ENCODE measurements at places on chromosomes 13 and 19.
A peak's percentile ranks its signal among the peaks of the same experiment; 100 is the strongest.

- peak; percentile 66 for DNase-seq
Measured at GRCh38 chr19:45508861-45509691, 1.8 kb downstream of the VASP start.

GRCh38 chr13:73231471-73231870, 172.7 kb downstream of the KLF5 start:
- DNase-seq = no peak

GRCh38 chr19:35528218-35529038, at the start of gene SBSN:
SBSN (minus strand) TSS chr19:35528311; CDS start chr19:35528281, 30 bp downstream.
- DNase-seq = peak; percentile 84

DNA sequence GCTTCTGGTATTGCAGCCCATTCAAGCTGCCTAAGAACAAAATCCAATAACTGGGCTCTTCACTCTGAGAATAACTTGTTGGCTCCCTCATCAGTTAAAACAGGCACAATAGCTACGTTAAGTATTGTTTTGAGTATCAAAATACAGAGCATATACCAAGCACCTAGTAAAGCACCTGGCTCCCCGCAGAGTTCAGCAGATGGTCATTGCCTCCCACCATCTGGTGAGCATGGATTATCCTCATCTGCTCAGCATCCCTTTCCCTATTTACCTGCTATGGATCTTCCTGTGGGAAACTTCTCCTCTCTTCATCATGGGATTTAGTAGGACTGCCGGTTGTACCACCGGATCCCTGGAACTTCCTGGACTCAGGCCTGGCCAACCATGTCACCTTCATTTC, 199.2 kb upstream of the MAB21L1 start:
- DNase-seq = no peak

DNA sequence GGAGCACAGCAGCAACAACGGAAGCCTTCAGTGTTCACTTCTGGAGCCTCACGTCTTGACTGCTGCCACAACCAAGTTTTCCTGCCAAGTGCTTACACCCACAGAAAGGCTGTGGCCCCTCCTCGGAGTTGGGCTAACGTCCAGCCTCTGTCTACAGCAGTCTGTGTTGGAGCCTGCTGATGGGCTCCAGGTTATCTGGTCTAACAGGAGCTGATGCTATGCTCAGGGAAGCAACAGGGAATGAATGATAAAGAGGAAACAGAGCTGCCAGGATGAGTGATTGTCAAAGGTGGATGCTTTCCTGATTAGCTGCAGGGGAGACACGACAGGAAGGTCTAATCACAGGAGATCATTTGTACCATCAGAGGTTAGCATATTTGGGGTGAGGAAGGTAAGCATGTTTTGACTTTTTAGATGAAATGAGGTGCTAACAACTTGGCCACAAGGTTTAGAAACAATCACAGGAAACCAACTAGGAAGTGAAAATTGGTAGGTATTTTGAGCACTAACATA, 53.8 kb upstream of the RCBTB2 start:
- peak; percentile 11 for DNase-seq

DNA sequence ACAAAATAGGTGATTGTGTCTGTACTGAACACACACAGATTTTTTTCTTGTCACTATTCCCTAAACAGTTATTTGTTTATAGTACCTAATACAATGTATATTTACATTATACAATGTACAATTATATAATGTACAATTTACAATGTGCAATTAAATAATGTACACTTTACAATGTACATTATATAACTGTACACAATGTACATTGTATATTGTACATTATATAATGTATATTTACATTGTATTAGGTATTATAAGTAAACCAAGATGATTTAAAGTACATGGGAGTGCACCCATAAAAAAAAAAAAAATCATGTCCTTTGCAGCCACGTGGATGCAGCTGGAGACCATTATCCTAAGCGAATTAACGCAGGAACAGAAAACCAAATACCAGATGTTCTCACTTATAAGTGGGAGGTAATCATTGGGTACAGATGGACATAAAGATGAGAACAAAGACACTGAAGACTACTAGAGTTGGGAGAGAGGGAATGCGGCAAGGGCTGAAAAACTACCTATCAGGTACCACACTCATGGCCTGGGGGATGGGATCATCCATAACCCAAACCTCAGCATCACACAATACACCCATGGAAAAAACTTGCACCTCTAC, 68.1 kb downstream of the ABCC4 start:
- no peak for DNase-seq

DNA sequence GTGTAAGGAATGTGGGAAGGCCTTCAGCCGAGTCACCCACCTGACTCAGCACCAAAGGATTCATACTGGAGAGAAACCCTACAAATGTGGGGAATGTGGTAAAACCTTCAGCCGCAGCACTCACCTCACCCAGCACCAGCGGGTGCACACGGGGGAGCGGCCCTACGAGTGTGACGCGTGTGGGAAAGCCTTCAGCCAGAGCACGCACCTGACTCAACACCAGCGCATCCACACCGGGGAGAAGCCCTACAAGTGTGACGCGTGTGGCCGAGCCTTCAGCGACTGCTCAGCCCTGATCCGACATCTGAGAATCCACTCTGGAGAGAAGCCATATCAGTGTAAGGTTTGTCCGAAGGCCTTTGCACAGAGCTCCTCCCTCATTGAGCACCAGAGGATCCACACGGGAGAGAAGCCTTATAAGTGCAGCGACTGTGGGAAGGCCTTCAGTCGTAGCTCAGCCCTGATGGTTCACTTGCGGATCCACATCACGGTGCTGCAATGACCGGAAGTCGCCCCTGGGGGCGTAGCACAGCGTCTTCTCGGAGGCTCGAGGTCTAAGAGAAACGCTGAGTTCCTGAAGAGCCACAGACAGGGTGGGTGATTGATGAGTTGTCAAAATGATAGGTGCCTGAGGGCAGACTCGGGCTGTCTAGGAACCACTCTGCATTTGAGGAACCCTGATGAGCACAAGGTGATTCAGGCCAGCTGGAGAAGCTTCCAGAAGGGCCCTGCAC, 12.2 kb downstream of the ZSCAN22 start:
- peak; percentile 7 for DNase-seq

DNA sequence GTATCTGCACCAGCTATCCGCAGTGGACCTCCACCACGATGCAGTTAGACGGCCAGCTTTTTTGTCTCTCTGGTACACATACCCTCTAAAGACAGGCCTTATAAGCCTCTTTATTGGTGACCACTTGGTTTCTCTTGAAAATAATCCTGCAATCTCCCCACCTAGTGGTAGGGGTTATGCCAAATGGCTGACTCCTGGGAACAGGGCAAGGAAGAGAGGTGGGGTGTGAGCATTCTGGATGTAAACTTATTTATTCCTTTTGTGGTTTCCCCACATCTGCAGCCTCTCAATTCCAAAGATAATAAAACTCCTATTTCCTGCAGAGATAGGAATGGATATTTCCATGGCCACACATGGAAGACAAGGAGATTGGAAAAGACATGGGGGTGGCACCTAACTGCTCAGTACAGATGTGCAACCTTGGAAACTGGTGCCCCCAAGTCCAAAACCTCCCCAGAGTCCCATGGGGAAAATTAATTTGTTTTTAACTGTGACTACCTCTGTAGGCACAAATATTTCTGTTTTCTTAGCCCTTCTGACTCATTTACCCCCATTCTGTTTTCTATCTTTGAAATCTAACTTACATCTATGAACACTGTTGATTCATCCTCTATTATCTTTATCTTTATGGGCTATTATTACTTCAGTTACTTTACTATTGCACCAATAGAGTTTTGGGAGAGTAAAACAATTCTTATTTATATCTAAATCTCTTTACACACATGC, 112.7 kb upstream of the TSHZ3 start:
- DNase-seq = no peak

DNA sequence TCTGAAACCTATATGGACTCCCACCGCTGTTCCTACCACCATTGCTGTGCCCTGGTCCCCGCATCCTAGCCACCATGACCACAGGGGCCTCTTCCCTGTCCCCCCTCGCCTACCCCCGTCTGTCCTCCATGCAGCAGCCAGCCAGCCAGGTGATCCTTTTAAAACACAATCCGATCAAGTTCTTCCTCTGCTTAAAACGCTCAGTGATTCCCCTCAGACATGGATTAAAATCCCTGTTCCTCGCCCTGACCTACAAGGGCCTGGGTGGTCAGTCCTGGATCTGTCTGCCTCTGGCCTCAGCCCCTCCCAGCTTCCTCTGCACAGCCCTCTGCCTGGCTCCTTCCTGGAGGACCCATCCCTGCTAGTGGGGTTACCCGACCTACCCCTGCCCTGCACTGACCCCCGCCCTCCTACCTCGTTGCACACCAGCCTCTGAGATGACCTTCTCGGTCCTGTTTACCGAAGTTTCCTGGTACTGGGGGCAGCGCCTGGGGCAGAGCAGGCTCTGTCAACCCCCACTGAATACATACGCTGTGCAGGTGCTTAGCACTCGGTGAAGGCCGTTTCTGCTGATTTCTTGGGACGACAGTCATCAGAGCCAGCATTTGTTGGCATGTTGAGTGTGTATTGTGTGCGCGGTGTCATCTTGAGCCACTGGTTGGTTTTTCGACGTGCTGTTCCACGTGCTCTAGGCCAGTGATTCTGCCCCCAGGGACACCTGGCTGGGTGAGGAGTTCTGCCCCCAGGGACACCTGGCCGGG, 14.7 kb upstream of the LENG8 start:
- DNase-seq = no peak

GRCh38 chr19:49877879-49878743, 609 bp downstream of the TBC1D17 start:
- peak; percentile 96 for DNase-seq

- DNase-seq = no peak
Measured at GRCh38 chr19:49716154-49716553, 25.2 kb downstream of the CPT1C start.

DNA sequence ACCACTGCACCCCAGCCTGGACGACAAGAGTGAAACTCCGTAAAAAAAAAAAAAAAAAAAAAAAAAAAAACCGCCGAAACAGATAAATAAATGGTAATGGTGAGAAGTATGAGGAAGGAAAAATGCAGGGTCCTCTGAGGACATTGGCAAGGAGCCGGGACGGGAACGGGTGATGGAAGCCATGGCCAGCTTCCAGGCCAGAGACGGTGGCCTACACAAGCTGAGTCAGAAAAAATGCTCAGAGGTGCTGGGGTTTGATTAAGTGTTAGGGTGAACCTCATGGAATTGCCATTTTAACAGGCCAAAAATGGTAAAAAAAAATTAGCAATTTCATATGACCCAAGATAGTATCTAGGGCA, 866 bp upstream of the ZSWIM4 start:
- peak; percentile 96 for DNase-seq

GRCh38 chr13:86870444-86870843, 800.7 kb upstream of the SLITRK5 start:
- peak; percentile 43 for DNase-seq

- DNase-seq = no peak
Measured at GRCh38 chr13:58908019-58908679, 1255.6 kb downstream of the DIAPH3 start.
